ENCODE measurements at places on chromosomes 5 and 9.

DNA sequence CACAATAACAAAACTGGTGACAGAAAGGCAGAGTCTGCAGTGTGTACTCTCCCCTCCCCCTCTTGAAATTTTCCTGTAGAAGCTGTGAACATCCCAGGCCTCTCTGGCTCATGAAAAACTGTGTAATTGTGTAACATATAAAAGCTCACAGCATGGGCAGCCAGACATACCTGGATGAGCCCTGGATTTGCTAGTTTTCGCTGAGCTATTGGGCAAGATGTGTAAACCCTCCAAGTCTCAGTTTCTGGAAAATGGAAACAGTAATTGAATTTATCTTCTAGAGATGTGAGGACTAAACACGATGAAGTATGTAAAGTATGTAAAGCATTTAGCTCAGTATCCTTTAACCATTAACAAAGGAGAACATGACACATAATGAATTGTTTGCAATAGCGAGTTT, 143.2 kb upstream of the ANKH start:
- no peak for DNase-seq

DNA sequence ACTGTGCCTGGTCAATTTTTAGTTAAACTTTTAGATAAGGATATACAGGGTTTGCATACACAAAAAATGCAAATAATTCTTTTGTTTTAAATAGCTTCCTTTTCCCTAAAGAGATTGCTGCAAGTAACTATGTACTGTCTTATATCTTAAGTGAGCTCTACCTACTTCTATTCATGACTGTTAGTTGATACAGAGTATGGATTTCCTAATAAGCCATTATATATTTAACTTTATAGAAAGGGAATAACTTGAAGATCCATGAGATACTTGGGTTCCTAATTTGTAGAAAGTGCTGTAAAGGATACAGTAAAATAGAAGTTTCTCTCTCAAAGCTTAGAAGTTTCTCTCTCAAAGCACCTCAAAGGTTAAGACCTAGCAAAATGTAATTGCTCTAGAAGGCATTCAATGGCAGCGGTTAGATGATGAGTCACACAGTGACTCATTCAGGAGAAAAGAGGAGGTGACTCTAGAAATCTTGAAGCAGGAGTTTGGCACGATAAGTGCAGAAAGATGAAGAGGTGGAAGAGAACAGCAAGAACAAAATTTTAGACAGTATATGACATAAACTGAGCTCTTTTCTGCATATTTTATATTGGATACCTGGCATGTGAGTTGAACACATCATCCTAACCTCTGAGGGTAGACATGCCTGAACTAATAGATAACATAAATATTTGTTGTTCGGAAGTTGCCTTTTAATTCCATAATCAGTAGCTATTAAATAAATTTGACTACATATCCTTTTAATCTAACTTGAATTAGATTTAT, 5.5 kb upstream of the DNAJC21 start:
- DNase-seq: no peak

DNA sequence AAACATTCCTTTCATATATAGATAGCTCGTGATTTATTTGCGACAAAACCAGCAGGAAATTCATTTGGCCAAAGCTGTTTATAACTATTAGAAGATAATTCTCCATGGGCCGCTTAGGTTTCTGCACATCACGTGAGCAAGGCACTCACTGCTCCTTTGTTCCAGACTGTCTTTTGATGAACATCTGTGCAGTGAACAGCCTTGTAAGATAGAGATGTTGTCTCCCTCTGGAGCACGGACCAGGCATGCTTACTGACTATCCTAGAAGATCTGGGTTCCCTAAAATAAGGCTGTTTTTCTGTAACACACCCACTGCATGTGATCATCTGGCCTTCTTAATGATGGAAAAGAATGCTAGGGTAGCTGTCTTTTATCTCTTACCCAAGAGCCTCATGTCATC, 30.9 kb downstream of the YIPF5 start:
- DNase-seq: no peak

DNA sequence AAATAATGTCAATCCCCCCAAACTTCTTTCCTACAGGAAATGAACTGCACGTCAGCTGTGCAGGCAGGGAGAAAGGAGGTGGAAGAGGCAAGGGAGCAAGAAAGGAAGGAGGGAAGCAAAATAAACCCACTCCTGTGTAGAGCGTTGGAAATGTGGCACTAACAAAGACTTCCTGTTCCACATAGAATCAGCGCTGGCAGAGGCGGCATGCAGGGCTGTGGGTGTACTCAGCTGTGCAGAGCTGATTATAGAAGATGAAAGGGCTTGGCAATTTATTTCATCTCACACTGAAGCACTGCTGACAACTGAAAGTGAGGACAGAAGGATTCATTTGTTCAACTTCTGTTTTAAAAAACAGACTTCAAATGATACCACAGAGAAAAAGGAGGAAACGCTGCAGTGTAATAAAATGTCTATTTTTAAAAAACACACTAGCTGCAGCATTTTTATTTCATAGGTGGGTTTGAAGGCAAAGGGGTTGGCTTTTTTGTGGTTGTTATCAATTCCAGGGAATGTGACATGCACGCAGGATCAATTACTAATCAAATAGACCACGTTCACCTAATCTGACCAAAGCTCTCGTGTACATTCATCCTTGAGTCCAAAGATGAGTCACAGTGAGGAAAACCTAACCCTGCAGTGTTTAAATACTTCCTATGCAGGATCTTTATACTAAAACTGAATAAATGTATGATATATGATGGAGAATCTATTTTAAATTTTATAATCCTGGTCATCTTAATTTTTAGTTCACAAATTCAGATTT, 583.5 kb downstream of the ZNF608 start:
- DNase-seq: no peak
